Cardiac fibroblast (primary cell): ENCODE measurements at places on chromosomes 6 and 20.

DNA sequence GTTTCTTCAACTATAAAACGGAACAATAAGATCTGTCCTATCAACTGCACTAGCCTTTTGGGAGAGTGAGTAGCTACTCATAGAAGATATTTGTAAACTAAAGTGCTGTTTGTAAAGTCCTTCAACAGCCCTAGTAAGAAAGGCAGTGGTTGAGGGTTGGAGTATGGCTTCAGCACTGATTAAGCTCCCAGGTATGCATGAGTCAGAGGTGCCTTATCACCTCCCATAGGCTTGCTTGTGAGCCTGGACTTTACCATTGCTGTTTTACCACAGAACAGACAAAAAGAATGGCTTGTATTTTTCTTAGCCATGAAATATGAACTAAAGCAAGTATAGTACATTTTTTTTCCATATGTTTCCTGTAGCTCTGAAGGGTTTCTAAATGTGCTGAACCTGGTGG, 44.1 kb downstream of the SAMD3 start:
- peak; percentile 72 for DNase-seq

DNA sequence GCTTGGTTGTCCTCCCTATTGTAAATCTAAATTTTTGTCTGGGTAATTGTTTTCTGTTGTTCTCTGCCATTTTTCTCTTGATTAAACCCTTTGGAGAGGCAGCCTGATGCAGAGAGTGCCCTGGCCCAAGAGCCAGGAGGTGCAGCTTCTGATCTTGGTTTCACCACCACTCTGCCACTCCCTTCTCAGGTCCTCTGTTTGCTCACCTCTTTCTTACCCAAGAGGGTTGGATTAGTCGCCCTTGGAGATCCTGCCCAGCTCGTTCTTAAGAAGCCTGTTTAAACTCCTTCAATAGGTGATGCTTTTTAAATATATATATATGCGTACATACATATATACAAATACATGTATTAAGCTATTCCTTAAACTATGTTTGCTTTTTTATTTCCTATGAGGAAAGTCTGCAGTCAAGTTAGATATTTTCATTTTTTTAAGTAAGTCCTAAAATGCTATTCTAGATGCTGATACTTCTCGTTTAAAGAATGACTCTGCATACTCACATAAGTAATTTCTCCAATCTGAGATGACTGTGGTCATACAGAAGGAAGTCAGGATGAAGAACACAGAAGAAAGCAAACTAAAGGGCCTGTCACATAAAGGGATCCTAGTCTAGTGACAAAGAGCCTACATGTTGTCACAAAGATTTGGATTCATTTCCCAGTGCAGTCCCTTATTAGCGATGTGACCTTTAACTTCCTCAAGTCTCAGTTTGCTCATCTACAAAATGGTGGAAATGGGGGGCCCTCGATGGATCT, 19.9 kb downstream of the TPD52L1 start:
- no peak for DNase-seq

DNA sequence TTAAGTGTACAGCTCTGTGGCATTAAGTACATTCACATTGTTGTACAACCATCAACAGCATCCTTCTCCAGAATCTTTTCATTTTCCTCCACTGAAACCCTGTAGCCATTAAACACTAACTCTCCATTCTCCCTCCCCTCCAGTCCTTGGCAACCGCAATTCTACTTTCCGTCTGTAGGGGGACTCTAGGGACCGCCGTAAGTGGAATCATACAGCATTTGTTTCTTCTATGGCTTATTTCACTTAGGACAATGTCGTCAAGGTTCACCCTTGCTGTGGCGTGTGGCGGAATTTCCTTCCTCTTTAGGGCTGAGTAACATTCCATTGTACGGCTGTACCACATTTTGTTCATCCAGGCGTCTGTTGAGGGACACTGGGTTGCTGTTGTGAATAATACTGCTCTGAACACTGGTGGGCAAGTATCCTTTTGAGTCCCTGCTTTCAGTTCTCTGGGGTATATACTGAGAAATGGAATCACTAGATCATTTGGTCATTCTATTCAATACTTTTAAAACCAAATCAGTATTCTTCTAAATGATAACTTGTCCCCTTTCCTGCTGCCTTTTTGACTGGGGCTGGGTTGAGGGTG, 50.7 kb downstream of the PPP1R3G start:
- peak; percentile 69 for DNase-seq

GRCh38 chr20:22453244-22454080, 130.9 kb downstream of the FOXA2 start:
- peak; percentile 22 for DNase-seq

DNA sequence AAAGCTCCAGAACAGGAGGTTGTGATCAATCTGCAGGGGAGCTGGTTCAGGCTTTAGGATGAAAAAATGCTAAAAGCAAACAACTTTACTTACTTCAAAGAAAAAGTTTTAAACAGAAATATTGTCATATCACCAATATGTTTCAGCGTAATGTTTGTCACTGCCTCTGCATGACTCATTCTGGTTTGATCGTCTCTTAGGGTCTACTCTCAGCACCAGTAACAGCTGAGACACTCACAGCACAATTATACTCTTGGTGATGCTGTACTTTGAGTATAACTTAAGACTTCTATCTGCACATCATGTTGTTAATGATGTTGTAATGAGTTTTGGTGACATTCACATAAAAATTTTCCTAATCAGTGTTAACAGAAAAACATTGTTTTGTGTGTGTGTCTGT, 665.4 kb downstream of the EPM2A start:
- DNase-seq: peak; percentile 26

DNA sequence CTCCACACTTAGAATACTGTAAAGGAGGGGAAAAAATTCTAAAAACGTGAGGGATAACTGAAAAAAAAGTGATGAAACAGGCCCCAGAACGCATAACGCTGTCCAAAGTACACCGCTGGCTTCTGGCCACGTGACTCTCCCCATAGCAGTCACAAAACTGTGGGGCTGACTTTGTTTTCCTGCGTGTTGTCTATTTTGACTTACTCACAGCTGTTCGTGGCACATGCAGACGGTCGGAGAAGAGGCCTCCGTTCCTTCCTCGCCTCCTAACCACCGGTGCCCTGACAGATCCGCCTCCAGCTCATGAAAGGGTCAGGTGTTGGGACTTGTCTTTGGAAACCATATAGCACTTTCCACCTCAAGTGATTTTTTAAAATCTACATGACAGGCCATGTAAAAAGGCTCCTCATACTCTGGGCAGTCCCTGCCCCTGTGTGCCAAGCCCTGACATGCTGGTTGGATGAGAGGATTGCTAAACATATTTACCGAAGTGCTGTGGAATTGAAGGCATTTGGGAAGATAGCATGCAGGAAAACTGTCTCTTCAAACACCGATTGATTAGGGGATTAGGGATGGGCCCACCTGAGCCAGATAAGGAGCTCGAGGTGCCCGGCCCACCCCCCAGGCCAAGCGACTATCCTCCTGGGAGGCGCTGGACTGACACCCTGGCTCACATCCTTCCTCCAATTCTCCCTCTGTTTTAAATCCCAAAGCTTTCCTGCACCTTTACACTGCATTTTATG, 54.8 kb downstream of the DACT2 start:
- peak; percentile 21 for DNase-seq

DNA sequence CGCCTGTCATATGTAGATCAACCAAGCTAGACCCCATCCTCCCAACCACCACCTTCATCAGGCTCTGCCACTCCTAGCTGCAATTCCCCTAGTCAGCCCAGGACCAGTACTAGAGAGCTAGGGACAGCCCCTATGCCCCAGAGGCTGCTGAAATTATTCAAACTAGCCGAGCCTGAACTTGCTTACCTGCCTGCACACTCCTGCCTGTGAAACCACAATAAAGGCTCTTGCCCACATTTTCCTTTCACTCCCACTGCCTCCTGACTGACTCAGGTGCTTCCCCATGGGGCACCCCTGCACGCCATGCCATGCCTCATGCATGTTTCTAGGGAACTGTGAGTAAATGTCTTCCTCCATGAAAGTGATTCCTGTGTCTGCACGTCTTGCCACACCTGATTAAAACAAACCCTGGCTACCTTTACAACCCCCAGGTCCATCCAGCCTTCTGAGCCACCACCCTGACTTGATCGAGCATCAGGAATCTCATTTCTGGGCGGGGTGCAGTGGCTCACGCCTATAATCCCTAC, 66.5 kb upstream of the IER3 start:
- DNase-seq: no peak

DNA sequence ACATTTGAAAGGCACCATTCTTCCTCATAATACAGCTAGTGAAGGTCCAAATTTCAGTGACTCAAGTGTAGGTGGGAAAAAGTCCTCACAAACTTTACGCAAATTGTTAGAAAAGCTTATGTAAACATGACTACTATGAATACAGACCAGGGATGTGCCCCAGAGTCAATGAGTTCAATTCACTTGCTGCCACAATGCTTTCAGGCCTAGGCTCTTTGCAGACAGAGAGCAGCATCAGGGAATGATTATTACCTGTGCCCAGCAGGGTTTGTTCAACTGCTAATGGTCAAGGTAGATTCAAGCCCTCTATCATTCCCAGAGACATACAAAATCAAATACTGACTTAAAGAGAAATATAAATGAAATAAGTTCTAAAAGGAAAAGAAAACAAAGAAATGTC, 84.0 kb downstream of the LAMA2 start:
- DNase-seq: no peak

GRCh38 chr6:132466952-132467351, 46.0 kb downstream of the STX7 start:
- DNase-seq: peak; percentile 51

DNA sequence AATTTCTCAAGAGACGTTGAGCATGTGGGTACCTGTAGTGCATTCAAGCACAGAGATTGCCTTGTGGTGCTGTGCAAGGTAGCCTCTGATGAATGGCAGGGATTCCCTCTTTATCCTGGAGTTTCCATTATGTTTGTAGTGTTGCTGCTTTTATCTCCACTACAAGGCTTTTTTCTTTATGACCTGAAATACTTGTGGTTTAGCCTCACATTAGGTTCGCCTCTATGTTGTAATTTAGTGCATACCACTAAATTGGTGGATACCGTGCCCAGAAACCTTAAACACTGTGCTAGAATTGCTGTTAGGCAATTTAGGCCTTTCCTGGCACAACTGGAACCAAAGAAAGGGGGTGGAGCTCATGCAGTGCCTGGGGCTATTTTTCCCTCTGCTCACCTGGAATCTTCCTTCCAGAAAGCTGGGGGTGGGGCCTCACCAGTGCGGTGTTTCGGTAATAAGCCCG, 76.8 kb downstream of the NCOA7 start:
- peak; percentile 85 for DNase-seq

- DNase-seq: no peak
Observed at GRCh38 chr20:57621421-57622200, 1.4 kb upstream of the ZBP1 start.

DNA sequence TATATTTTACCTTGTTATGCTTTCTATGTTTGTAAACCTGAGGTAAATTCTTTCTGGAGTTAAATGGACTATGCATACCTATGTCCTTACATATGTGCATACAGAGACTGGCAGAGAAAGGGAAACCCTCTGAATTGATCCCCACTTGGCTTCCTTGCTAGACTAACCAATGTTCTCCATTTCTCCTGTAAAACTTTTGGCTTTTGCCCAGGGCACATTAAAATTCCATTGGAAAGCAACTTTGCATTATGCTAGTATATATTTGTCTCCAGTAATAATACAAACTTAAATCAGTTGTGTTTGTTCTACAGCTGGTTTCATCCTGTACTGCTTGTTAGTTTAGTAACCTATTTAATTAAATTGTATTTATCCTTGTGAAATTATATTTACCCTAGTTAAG, 646.0 kb upstream of the MARCKS start:
- DNase-seq: no peak

GRCh38 chr6:5471044-5471443, 209.7 kb downstream of the FARS2 start:
- peak; percentile 69 for DNase-seq

- no peak for DNase-seq
Observed at GRCh38 chr6:6760002-6760401, 171.5 kb downstream of the LY86 start.

GRCh38 chr20:44018259-44018941, 103.7 kb downstream of the TOX2 start:
- DNase-seq: peak; percentile 89

DNA sequence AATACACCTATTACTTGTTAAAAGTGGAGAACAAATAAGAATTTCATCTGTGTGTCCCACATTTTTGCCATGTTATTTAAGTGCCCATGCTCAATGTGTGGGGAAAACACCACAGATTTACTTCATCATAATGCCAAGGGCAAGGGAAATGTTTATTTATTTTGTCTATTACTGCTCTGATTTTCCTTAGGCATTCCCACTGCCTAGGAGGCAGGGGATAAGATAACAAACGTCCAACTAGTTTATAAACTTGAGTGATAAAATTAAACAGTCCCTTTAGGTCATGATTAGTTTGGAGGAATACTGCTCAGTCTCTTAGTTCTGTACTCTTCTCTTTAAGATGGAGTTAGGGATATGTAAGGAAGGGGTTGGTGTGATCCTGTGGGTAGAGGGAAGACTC, 598.4 kb upstream of the MARCKS start:
- no peak for DNase-seq
